Left kidney (tissue), 8 donors: ENCODE measurements at places on chromosomes 2 and 18. TPM values are rescaled to one million over a fixed set of nuclear protein-coding genes. Genes with fewer than 3 reads are reported as not detected.

DNA sequence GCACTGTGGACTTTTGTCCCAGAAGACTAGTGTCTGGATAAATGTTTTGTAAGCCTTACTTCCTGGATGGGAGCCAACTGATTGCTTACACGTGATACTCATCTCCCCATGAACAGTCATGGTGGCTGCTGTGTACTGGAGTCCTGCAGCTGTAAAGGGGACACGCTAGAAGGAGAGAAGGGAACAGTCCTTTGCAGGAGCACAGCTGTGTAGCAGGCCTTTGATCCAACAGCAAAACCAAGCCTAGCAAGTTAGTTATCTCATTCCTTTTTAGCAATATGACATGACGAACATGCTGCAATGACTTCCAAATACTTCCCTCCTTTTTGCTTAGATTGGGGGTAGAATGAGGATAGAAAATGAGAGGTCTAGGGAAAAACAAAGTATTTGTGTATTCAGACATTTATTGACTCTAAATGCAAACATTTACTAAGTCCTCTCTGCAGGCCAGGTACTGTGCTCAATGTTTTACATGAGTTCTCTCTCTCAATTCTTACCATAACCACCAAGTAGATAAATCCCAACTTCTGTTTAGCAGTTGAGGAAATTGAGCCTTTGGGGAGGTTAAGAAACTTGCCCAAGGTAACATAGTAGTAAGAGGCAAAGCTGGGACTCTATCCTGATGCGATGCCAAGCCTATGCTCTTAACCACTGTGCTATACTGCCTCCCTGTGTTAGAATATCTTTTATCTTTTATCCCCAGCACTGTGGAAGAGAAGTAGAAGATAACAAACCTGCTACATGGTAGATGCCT lies 55.4 kb upstream of the CD28 start:
- no peak for DNase-seq

The FEV gene
- polyA plus RNA-seq: not detected

The TMEM198 gene
- 2.5 TPM for polyA plus RNA-seq

DNA sequence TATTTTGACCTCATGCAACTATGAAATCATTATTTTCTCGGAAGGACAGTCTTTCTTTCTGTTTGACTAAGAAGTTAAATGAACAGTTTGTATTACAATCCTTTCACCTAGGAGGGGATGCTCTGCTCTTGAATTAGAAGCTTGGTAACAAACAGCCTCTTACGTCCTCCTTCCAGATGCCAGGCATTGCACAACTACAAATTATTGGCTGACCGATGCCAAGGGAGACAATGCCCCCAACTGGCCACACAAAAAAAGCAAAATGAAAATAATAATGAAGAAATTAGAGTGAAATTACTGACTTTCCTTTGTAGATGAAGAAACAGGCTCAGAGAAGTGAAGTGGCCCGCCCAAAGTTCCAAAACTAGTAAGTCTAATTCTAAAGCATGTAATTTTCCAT lies 177.9 kb downstream of the CYRIA start:
- DNase-seq: no peak

The CCDC148 gene
- 11.4 TPM for polyA plus RNA-seq

GRCh38 chr2:226652369-226652768 lies 147.3 kb downstream of the IRS1 start:
- DNase-seq: no peak

The CRACDL gene
- 2.5 TPM for polyA plus RNA-seq

DNA sequence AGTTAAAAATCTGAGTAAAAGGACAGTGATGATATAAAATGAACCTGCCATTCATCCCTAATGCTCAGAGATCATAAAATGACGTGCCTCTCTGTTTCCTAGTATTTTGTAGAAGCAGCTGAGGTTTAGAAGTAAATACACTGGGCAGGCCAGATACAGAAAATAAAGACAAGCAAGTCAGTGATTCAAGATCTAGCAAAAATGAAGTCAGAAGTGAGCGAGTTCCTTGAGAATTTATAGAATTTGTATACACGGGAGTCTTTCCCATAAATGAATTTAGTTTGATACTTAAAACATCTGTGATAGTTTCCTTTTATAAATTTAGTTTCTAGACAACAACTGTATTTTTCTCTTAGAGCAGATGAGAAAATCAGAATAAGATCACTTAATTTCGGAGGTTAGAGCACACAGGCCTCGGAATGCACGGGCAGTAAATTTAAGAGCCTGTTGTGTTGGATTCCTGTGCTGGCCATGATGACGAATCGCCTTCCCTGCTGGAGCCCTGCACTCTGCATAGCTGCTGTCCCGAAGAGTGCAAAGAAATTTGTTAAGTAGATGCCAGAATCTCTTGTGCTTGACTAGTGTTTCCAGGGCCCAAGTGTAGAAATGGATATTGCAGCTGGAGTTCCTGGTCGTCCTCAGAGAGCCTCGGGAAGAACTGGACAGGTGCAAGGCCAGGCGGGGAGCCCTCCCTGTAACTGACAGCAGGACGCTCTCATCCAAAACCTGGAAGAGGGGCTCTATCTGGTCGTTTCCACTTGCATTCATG lies 83.7 kb upstream of the RBM44 start:
- DNase-seq: no peak

GRCh38 chr2:237511433-237511832 lies 24.4 kb downstream of the MLPH start:
- DNase-seq: no peak

GRCh38 chr18:68262690-68263294 lies 452.1 kb downstream of the TMX3 start:
- no peak for DNase-seq
